Gastroesophageal sphincter (tissue), 4 donors: ENCODE measurements at places on chromosomes 16 and 17.

GRCh38 chr17:12463102-12463501, 202.6 kb upstream of the MYOCD start:
- peak; percentile 82 for ATAC-seq

DNA sequence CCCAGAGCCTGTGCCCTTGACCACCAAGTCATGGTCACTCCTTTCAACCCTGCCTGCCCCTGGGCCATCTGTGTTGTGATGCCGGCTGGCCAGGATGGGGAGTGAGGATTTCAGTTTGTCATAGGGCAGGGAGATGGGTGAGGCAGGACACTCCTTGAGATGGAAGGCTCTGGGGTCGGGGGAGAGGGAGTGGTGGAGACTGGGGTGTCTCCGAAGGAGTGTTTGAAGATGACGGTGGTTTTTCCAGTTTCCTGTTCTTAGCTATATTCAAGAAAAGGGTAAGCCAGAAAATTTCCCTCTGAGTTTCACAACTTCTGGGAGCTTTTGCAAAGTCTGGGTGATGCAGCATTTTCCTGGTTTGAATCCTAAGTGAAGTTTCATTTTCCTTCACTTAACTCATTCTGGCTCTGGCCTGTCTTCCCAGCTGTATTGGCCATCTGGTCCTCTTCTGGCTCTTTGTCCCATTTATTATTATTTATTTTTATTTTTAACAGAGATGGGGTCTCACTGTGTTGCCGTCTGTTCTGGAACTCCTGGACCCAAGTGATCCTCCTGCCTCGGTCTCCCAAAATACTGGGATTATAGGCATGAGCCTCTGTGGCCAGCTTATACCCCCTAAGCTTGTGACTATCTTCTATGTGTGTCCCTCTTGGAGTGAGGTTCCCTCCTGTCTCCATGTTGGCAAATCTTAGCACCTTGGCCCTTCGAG, 27.7 kb downstream of the ABCC1 start:
- H3K36me3 ChIP-seq: no peaks in the 10 kb centered on the region
- peak overlapping the region; percentile 85 for H3K27ac ChIP-seq
- peaks cover 88% of the 10 kb centered on the region for H3K4me1 ChIP-seq
- H3K27me3 ChIP-seq: no peaks in the 10 kb centered on the region
- no peak overlapping the region for H3K4me3 ChIP-seq

- no peaks in the 10 kb centered on the region for H3K4me1 ChIP-seq
- H3K27me3 ChIP-seq: peaks cover 51% of the 10 kb centered on the region
- no peak overlapping the region for H3K27ac ChIP-seq
Observed at GRCh38 chr17:4579678-4580077, 4.7 kb upstream of the SMTNL2 start.

DNA sequence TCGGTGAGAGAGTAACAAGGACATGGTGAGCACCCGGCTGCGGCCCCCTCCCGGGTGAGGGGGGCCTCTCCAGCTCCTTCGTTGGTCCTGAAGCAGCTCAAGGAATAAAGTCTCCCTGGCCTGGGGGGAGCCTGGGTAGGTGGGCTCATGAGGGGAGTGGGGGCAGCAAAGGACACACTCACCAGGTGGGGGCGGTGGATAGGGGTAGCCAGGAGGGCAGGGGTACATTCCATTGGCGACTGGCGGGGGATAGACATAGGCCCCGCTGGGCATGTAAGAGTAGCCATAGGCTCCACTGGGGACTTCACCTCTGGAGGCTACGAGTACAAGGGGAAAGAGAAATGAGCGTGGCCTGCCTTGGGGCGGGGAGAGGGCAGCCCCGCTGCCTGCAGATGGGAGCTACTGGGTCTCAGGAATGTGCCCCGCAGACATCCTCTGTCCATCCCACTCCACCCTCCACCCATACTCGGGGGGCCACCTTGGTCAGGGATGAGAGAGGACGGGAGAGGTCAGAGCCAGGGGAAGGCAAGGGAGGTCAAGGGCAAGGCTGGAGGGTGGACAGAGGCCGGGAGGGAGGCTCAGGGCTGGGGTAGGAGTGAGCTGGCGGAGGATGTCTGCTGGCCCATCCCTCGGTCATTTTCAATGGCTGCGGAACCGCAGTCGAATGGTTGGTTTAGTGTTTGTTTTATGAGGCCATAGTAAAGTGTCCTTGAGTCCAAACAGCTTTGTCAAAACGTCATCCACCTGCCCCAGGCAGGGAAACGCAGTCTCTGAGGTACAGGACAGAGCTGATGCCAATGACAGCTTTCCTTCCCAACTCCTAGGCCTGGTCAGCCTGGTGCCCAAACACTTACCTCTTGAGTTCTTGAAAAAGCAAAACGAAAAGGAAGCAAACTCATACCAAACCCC, 3.7 kb upstream of the UNC13D start:
- no peak overlapping the region for H3K4me3 ChIP-seq
- H3K27ac ChIP-seq: peak overlapping the region; percentile 77
- no peak for ATAC-seq
- H3K36me3 ChIP-seq: peaks cover 77% of the 10 kb centered on the region
- H3K4me1 ChIP-seq: no peaks in the 10 kb centered on the region

DNA sequence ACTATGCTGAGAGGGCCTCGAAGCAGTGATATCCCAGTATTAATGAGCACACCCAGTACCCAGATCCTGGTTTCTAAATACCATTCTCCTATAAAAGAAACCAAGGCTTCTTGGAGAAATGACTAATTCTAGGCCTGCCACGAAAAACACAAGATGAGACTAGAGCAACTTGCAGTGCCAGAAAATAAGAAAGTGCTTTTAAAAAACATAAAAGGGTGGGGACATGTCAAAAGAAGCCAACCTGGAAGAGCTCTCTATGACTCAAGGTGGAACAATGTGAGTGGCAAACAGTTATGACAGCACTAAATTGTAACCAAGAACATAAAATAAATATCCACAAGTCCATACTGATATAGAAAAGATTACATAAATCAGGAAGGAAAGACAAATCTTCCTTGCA, 153.2 kb upstream of the KCNJ18 start:
- H3K36me3 ChIP-seq: no peaks in the 10 kb centered on the region
- no peaks in the 10 kb centered on the region for H3K27me3 ChIP-seq
- ATAC-seq: no peak
- H3K27ac ChIP-seq: no peak overlapping the region

DNA sequence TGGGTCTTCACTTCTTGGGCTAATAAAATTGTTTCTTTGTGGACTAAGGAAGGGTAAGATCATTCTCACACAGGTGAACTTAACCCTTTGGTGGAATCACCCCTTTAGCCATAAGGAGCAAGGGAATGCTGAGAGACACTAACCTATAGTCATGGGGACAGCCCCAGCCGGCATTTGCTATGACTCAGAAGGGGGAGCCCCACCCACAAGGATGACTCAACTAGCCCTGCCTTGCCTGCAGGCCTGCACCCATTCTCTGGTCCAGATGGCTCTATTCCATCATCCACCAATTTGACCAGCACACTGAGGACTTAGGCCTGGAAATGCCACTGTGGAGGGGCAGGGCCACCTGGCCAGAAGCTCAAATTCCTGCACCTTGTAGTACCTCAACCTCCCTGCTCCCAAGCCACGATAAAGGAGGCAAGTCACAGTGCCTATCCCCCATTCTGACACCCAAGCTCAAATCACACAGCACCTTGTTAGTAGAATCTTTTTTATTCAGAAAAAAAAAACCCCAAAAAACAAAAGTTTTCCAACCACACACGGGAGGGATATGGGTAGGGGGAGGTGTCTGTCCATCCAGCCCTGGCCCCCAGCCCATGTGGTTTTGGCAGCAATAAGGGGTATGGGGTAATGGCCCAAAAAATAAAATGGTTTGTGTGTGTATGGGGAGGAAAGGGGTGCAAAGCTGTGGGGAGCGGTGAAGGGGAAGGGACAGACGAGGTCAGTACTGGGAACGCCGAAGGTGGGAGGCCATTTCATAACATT, 3.0 kb downstream of the PFN1 start:
- H3K27ac ChIP-seq: peak overlapping the region; percentile 63
- peaks cover 51% of the 10 kb centered on the region for H3K36me3 ChIP-seq
- peaks cover 82% of the 10 kb centered on the region for H3K4me1 ChIP-seq
- no peaks in the 10 kb centered on the region for H3K27me3 ChIP-seq
- H3K4me3 ChIP-seq: peak overlapping the region; percentile 100
